ENCODE measurements at places on chromosomes 12 and 14.

DNA sequence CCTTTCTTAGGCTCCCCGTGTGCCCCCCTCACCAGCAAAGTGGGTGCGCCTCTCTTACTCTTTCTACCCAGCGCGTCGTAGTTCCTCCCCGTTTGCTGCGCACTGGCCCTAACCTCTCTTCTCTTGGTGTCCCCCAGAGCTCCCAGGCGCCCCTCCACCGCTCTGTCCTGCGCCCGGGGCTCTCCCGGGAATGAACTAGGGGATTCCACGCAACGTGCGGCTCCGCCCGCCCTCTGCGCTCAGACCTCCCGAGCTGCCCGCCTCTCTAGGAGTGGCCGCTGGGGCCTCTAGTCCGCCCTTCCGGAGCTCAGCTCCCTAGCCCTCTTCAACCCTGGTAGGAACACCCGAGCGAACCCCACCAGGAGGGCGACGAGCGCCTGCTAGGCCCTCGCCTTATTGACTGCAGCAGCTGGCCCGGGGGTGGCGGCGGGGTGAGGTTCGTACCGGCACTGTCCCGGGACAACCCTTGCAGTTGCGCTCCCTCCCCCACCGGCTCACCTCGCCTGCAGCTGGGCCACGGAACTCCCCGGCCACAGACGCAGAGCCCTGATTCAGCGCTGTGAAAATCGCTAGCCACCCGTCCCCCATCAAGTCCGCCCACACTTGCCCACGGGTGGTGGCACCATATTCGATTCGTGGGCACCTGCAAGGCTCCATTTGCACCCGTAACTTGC lies 1.3 kb downstream of the TMEM233 start:
- DNase-seq: no peak

DNA sequence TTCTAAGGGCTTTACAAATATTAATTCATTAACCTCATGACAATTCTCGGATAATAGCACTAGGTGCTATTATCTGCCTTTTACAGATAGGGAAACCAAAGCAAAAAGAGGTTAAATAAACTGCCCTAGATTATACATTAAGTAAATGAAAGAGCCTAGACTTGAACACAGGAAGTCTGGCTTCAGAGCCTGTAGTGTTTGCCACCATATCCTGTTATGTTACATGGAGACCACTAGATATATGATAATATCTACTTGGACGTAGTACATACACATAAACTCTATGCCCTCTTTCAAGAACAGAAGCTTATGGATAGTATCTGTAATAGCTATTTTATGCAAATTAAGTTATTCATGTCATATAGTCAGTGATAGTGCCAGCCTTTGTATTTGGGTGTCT lies 16.9 kb upstream of the MYF6 start:
- DNase-seq: no peak

- DNase-seq: no peak
These were observed 6.5 kb downstream of the RNASE7 start for GRCh38 chr14:21048638-21049037.

DNA sequence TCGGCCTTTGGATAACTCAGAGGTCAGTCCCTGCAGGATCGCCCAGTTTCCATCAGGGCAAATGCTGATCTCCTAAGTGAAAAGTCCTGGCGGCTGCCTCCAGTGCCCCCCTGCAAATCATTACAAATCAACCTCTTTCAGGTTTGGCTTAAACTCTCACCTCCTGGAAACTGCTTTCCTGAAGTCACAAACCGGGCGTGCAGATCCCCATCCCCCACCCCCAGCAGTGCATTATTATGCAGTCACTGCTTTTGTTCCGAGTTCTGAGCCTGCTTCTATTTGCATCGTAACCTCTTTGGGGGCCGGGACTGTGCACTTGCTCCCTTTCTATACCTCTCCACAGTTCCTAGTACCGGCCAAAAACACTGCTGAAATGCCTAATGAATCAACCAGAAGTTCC lies at the start of gene USP44:
TSS of gene USP44 (minus strand) at position 172 of the 400 bp plus-strand sequence. CDS start 17,220 bp downstream, outside the sequence.
- DNase-seq: no peak

DNA sequence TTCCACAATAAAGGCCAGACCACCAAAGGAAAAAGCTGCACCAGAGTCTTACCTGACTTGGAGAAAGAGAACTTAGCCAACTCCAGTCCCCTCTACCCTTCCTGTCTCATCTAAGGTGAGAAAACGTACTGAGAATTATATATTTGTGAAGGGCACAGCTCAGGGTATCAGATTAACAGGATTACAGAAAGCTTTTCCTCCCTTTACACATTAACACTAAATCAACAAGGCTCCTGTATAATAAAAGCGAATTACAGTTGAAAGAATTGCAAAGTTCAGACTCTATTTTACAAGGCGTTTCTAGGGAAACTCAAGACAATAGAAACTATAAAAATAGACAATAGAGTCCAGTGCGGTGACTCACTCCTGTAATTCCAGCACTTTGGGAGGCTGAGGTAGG lies 82.7 kb upstream of the RPL10L start:
- DNase-seq: no peak

- no peak for DNase-seq
These were observed 41.3 kb downstream of the FANCM start for GRCh38 chr14:45177076-45177475.

GRCh38 chr12:118959985-118960560 lies 21.3 kb upstream of the SRRM4 start:
- DNase-seq: no peak

DNA sequence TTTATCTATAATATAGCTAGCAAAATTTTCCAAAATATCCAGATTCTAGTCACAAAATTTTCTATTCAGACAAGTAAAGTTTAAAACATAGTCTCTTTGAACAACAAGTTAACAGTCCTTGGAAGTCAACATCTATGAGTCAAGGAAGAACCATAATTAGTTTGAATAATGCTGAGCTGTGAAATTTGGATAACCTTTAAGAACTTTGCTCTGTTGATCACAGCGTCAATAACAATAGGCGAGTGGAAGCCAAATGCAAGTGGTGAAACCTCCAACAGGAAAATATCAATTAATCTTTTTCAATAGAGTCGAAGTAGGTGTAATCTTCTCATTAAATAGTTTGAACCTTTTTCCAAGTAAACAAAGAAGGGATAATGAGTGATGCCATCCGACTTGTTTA lies 466.6 kb downstream of the FOXG1 start:
- no peak for DNase-seq

DNA sequence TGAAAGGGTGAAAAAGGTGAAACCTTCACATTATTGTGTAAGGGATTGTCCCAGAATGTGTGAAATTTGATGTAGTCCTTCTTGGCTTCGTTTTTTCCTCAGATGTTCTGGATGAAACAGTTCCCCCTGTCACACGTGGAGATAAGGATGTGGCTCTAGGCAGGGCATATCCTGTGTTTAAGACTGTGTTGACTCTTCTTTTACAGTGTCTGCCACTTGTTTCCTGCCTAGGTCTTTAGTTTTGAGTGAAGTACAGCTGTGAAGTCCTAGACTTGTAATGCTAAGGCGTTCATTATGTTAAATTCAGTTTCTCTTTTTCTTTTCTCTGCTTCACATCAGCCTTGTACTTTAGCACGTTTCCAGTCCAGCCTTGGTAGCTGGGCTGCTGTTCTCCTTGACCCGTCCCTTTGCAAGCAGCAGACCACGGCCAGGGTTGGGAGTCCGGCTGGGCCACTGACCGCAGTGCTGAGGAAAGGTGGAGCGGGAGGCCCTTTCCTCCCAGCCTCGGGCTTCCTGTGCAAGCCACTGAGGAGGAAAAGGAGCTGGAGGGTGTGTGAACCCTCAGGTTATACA lies 59.1 kb downstream of the RASSF3 start:
- DNase-seq: no peak

- DNase-seq: no peak
These were observed 80.5 kb downstream of the TMEM260 start for GRCh38 chr14:56659964-56660551.

GRCh38 chr12:71536279-71536938 lies 96.8 kb downstream of the LGR5 start:
- no peak for DNase-seq

- no peak for DNase-seq
These were observed 90.1 kb downstream of the STXBP6 start for GRCh38 chr14:24959791-24960331.

- DNase-seq: no peak
These were observed 1364.0 kb upstream of the SEL1L start for GRCh38 chr14:82897469-82898308.

- DNase-seq: no peak
These were observed 11.6 kb upstream of the HECTD1 start for GRCh38 chr14:31219169-31219568.

GRCh38 chr14:81676879-81677278 lies 143.2 kb upstream of the SEL1L start:
- DNase-seq: no peak

DNA sequence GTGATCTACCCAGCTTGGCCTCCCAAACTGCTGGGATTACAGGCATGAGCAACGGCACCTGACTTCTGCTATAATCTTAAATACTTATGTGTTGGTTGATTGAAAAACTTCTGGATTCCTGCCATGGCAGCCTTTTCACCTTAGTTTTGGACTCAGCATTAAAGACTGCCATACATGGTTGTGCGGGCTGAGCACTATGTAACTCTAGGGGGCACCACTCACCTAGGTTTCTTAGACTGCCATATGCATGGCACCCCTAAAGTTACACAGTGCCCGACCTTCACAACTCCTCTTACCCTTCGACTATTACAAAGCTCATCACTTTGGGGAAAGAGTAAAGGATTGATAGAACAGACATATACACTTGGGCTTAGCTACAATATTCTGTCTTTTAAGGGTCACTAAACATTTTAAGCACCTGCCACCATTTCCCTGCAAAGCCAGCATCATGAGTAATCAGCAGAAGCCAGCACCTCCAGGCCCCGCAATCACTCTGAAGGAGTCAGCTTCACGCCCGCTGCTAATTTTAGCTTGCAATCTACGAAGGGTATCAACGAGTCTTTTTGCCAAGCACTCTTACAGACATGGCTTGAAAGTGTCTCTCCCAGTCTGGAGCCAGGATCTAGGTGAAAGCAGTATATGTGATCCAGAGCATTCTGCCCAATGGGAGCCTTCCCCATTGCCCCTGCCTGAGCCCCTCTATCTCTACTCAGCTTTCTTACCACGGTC lies 59.8 kb downstream of the SUDS3 start:
- DNase-seq: no peak

DNA sequence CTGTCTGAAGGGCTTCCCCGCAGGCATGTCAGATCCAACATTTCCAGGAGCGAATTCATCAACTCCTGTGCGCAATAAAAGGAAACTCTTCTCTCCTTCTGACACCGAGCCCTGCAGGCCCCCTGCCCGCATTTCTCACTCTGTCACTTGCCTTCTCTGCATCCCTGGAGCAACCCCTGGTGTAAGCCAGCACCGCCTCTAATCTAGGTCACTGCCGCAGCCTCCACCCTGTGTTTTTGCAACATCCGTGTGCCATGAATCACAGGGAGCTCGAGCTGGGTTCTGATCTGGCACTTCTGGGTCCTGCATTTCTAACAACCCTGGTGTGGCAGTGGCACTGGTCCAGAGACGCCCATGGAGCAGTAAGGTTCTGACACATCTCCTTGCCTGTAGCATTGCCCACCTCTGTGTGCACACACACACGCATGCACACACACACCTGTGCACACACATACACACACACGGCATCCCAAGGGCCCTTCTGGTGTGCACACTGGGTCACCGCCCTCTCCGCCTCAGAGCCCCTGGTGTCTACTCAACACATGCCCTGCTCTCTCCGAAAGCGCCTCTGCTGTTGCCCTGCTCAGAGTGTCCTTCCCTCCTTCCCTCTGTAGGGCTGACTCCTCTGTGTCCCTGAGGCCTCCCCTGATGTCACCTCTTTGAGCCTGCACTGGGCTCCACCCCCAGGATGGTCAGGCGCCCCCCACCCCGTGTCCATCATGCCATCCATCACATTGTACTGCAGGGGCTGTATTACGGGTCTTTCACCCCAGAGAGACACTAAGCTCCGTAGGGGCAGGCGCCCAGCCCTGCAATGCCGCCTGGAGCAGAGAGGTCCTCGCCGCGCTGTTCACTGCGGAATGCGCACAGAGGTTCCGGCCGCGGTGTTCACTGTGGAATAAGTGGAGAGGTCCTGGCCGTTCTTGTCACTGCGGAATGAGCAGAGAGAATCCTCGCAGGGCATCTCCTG lies 111.4 kb upstream of the SFSWAP start:
- no peak for DNase-seq

DNA sequence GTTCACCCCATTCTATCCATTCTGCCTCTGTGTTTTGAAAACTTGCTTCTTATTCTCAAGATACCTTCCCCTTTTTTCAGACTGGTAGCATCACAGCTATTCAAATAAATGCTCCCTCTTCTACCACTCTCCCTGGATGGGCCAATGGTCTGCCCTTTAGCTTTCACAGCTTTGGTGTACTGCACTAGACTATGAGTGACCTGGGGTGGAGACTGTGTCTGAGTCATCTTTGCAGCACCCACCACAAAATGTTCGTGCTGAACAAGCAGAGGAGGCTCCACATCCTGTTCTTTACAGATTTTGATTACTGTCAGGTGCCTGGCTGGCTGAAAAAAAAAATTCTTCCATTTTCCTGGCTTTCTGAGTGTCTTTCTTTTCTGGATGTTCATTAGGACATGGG lies 1104.1 kb upstream of the TMEM132C start:
- no peak for DNase-seq

DNA sequence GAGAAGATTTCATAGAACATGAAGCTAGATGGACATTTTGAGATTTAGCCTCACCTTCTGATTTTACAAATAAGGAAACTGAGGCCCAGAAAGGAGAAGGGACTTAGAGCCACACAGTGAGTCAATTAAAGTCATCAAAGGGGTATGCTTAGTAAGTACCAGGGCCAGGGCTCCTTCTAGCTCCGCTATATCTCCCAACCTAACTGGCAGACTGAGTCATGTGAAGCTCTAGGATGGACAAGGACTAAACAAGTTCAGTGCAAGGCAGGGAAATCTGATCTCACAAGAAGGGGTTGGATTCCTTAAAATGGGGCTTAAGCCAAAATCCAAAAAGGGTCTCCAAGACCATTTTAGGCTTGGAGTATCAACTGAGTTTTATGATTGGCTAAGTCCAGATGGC lies 215.8 kb downstream of the PHLDA1 start:
- DNase-seq: no peak

- no peak for DNase-seq
These were observed 11.4 kb upstream of the BDKRB2 start for GRCh38 chr14:96192975-96193805.

- DNase-seq: no peak
These were observed 177.6 kb downstream of the SUDS3 start for GRCh38 chr12:118553856-118554504.

GRCh38 chr12:115296613-115297198 lies 612.7 kb upstream of the TBX3 start:
- DNase-seq: no peak

DNA sequence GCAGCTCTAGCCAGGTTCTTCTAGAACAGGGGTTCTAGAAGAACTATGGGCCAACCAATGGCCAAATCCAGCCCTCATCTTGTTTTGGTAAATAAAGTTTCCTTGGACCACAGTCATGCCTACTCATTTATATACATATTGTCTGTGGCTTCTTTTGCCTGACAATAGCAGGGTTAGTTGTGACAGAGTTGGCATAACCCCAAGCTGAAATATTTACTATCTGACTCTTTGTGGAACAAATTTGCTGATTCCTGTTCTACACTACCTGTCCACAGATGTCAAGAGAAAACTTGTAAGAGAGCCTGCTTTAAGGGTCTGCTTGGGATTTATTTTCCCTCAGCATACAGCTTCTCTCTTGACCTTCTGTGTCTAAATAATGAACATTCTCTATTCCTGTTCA lies 289.0 kb downstream of the KSR2 start:
- DNase-seq: no peak

GRCh38 chr12:6233121-6233971 lies 33.1 kb downstream of the CD9 start:
- DNase-seq: no peak

GRCh38 chr12:132771126-132771838 lies 9.7 kb upstream of the ANKLE2 start:
- DNase-seq: no peak

- no peak for DNase-seq
These were observed 35.1 kb downstream of the NCKAP5L start for GRCh38 chr12:49792976-49793580.

GRCh38 chr12:10669533-10669932 lies 4.3 kb downstream of the STYK1 start:
- DNase-seq: no peak

Measured in left renal pelvis (tissue), 4 donors.